Activated naive CD4-positive, alpha-beta T cell (primary cell): ENCODE measurements at places on chromosomes 2 and 18.

GRCh38 chr2:98438190-98439133 is 6.2 kb upstream of the INPP4A start:
- DNase-seq: no peak

- DNase-seq: no peak
These were observed 12.0 kb downstream of the GLI2 start for GRCh38 chr2:120747706-120748105.

GRCh38 chr2:161041356-161041755 is 118.9 kb upstream of the TANK start:
- no peak for DNase-seq

DNA sequence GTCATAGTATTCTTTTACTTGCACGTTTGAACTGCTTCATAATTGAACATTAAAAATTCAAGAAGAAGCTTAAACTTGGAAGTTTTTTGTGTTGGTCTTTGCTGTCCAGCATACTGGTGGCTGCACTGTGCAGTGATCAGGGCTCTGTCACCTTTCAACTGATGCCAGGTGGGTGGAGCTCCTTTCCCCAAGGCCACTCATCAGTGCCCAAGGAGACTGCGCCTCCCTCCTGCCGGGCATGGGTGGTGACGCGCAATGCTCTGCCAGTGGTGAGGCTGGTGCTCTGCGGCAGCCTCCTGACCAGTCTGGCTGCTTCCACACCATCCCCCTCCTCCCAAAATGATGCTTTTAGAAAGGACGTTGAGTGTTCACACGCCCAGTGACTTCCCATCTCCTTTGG is 16.0 kb upstream of the LDLRAD4 start:
- no peak for DNase-seq

DNA sequence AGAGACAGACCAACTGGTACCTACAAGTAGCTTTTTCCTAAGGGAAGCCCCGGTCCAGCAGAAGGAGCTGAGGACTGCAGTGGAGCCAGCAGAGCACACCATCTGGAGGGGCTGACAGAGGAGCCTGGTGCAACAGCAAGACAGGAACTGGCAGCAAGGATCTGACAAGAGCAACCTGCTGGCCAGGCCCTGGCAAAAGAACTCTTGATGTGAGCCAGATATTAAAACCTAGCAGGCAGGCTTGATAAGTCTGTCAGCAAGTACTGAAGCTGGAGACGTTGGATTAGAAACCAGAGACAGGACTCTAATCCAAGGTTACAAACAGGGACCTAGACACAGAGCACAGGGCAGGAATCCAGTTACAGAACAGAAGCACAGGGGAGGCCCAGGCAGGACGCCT is 260.7 kb upstream of the MGAT5 start:
- DNase-seq: no peak

DNA sequence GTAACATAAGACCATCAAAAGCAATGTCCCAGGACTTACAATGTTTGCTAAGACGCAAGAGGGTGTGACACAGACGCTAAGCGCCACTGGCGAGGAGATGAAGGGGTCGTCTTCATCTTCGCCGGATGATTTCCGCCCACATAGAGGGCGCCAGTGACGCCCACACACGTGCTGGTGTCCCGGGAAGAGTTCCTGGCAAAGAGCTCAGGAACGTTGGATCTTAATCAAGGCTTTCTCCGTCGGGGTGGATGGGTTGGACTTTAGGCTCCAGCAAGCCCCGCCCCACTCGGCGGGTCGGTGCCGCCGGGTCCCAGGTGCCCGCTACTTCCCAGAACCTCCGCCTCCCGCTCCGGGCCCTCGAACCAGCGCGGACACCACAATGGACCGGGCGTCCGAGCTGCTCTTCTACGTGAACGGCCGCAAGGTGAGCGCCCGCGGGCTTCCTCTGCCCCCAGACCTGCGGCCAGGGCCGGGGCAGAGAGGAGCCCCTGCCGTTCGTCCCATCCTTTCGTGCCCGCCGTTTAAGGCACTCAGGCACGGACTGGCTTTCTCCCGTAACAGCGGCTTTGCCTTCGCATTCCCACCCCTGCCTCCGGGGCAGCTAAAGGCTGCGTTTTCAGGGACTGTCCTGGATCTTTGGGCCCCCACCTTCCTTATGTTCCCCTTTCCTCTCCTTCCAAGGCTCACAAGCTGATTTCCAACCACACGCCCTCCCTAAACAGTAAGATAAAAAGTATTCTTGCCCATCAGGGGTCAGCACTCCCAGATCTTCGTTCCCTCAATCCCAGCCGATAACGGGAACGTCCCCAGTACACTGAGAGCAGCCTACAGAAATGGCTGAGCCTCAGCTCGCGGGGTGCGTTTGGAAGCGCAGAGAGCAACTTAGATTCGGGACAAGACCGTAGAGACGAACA is at the start of gene AOX1:
Gene AOX1, plus strand, starts transcription at position 285 of the 914 bp plus-strand sequence. Its CDS starts 95 bp downstream, at position 380.
- DNase-seq: no peak

GRCh38 chr2:181904022-181904632 is 12.6 kb downstream of the ITPRID2 start:
- no peak for DNase-seq

GRCh38 chr18:57437402-57437765 is 2.2 kb downstream of the ONECUT2 start:
- no peak for DNase-seq

DNA sequence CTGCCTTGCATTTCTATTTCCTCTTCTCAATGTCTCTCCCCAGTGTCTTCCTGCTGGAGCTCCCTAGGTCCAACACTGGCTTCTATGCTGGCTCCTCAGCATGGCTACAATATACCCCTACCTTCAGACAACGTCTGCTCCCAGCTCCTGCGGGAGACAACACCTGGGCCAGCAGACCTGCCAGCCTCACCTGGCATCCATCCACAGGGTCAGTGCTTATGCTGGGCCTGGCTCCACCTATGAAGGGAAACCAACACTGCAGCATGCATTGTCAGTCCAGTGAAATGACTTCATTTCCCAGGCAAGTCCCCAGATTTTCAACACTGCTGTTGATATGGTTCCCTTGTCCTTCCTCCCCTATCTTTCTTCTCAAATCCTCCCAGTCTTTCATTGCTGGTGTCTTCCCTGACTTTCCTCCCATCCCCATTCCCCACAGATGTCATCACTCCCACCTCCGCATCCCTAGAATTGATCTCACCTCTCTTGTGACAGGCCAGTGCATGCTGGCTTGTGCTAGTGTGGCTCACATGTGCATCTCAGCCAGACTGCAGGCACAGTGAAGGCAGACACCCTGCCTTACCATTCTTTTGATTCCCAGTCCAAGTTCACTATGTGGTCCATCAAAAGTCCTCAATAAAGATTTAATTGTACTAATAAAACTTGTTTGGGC is 98.0 kb downstream of the MYO5B start:
- DNase-seq: no peak

GRCh38 chr2:159096901-159097300 is 128.5 kb downstream of the TANC1 start:
- DNase-seq: no peak

DNA sequence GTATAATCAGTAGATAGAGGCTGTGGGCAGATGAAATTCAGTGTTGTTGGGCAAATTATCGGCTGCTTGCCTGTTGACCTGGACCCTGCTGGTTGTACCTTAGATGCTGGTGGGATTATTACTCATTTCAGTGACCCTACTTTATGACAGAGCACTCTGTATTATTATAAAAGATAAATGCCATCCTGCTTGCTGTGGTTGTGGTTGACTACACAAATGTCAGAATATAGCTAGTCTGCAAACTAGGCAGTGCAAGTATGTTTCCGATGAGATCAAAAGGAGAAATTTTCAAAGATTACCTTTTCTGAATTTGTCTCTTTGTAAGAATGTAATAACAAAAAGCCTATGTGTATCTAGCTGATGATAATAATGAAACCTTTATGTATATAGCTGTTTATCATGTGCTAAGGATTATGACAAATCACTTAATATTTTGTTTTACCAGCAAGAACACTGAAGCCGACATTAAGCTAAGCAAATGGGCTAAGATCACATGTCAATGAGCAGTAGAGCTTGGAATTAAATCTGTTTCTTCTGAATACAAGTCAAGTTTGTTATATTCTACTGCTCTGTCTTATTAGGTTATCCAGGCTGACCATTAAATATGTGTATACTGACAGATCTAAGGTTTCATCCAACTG is 219.2 kb downstream of the CAMKMT start:
- DNase-seq: no peak

GRCh38 chr2:218028562-218029348 is 26.0 kb upstream of the TNS1 start:
- DNase-seq: no peak

- DNase-seq: no peak
These were observed 60.1 kb upstream of the SLC16A14 start for GRCh38 chr2:230128623-230129342.

- DNase-seq: no peak
These were observed 908 bp downstream of the STAT1 start for GRCh38 chr2:191012845-191013681.

GRCh38 chr18:56947236-56947635 is 199.7 kb upstream of the BOD1L2 start:
- DNase-seq: no peak

GRCh38 chr2:96884299-96885094 is 14.6 kb upstream of the SEMA4C start:
- no peak for DNase-seq

GRCh38 chr18:22549260-22549937 is 131.7 kb upstream of the CTAGE1 start:
- no peak for DNase-seq

- DNase-seq: no peak
These were observed 174.7 kb downstream of the MTX2 start for GRCh38 chr2:176443946-176444345.

- DNase-seq: no peak
These were observed 277.6 kb downstream of the ZNF804A start for GRCh38 chr2:184875911-184876310.

GRCh38 chr2:24375349-24376087 is 15.2 kb upstream of the ITSN2 start:
- DNase-seq: no peak

DNA sequence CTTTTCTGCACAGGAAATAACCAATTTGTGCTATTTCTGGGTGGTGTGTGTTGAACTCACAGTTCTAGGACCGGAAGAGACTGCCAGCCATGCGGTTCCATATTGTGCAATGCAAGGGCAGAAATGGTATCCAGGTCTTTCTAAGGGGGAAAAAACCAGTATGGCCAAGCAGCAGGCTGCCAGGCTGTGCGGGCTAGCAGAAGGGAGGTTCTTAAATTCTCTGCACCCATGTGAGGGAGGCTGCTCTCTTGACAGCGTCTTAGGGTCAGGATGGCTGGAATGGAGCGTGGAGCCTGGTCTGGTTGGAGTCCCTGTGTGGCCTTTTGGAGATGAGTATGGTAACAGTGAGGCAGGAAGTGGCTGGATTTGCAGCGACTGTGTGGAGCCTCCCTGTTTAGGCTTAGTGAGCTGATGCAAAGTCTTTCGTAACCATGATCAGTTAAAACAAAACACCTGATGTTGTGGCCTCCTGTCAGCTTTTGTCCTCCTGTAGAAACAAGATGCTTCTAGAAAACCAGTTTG is 52.6 kb downstream of the NCK2 start:
- no peak for DNase-seq

GRCh38 chr2:54394392-54394791 is 61.7 kb upstream of the SPTBN1 start:
- no peak for DNase-seq

DNA sequence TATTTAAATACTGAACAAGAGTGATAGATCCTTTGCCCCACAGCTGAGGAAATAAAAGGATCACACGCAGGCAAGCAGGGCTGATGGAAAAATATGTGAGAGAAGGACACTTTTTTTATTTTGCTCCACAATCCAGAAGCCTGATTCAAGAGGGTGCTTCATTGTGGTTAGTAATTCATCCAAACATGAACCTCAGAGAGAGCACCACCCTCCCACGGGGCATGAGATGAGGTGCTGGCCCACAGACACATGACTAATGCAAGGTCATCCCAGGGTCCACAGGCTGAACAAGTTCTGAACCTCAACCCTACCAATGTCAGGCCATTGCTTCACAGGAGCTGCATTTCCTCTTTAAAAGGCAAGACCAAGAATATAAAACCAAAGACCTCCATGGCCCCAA is 239.6 kb downstream of the MREG start:
- no peak for DNase-seq

- DNase-seq: no peak
These were observed 13.2 kb downstream of the GALR1 start for GRCh38 chr18:77262643-77263465.

- DNase-seq: no peak
These were observed 42.5 kb downstream of the ZNF519 start for GRCh38 chr18:14089781-14090180.

DNA sequence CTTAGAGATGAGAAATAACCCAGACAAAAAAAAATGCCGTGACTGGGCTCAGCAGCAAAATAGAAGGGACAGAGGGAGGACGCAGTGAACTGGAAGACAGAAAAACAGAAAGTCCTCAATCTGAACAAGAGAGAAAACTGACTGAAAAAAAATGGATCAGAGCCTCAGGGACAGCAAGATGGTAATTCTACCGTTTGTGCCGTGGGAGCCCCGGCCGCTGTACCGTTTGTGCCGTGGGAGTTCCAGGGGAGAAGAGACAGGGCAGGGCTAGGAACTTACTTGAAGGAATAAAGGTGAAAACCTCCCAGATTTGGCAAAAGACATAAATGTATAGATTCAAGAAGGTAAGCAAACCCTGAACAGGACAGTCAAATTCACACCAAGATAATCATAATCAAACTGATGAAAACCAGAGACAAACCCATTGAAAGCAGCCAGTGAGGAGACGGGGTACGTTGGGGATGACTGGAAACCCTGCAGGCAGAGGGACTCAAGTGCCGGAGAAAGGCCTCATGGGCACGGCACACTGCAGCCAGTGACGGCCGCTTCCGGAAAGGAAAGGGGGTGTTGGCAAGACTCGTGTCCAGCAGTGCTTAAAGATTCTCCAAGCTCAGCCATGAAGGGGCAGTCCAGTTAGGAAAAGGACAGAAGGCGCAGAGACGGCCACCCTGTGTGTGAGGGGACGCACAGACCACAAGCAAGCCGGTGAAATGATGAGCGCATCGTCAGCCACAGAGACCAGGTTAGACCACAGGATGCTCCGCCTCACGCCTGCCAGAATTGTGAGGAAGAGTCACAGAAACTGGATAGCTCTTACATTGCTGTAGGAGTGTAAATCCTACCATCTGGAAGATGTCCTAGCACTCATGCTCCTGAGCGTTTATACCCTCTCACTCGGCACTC is 40.0 kb upstream of the NFATC1 start:
- no peak for DNase-seq
